Activated T-helper 1 cell treated with Interleukin-2 at 50 U/mL for 16 hours (primary cell): ENCODE measurements at places on chromosomes 2 and 18.

GRCh38 chr2:156327835-156328695, 4.5 kb downstream of the NR4A2 start:
- no peak for DNase-seq

DNA sequence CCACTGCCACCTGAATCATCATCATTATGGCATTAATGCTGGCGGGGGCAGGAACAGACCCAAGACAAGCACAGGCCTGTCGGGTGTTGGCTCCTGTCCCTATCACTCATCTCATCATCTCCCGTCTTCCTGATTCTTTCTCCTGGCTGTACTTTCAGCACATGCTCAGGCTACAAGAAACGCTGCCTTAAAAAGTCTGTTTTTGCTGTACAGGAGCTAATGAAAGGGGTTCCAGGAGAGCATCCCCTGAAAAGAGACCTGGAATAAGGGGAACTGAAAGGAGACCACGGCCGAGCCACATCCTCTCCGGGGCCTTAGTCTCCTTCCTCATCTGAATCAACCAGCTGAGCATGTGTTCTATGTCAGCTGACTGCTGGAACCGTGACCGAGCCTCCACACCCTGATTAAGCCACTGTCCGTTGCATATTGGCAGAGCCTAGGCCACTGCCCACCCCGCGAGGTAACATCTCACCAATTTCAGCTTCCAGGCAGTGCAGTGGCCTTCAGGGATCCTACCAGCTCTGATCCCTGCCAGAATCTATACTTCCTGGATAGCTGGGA, 62.6 kb downstream of the DNMT3A start:
- no peak for DNase-seq

- DNase-seq = no peak
These were observed 1324.5 kb upstream of the PIK3C3 start for GRCh38 chr18:40630496-40630895.

GRCh38 chr2:162258686-162259085, 15.4 kb upstream of the FAP start:
- DNase-seq = no peak

- no peak for DNase-seq
These were observed 1624.2 kb downstream of the LRP1B start for GRCh38 chr2:140506606-140507005.

DNA sequence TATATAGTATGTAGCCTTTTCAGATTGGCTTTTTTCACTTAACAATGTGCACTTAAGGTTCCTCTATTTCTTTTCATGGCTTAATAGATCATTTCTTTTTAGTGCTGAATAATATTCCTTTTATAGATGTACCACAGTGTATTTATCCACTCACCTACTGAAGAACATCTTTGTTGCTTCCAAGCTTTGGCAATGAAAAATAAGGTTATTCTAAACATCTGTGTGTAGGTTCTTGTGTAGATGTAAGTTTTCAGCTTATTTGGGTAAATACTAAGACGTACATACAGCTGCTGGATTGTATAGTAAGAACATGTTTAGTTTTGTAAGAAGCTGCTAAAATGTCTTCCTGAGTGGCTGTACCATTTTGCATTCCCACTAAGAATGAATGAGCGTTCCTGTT, 68.3 kb upstream of the RASGRP3 start:
- DNase-seq = no peak

DNA sequence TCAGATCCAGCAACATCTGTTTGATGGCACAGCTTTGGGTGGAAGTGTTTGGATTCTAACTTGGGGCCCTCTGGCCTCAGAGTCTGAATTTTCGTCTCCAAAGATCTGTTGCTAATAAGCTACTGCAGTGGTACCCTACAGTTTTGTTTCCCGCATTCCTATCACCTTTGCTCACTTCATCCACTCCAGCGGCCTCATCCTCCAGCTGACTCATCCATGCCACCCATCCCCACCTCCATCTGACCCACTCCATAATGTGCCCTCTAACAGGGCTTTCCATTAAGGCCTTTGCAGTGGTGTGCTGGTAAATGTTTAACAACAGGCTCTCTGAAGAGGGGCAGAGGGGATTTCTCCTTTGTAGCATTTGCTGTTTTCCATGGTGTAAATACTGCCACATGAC, 225.5 kb downstream of the TGIF1 start:
- DNase-seq = no peak

GRCh38 chr2:3141696-3142095, 235.9 kb downstream of the EIPR1 start:
- no peak for DNase-seq

DNA sequence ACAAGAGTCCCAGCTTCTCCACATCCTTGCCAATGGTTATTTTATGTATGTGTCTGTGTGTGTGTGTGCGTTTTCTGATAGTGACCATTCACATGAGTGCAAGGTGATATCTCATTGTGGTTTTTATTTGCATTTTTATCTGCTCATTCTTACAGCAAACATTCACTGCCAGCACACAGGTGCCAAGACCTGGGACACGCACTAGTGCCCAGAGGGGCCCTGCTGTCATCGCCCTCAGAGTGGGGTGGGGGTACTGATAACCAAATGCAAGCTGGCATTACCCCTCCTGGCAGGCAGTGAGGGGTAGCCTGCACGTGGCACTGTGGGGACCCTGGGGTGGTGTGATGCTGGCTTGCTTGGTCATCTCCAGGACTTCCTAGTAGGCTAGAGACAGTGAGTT, 285.4 kb downstream of the LPIN1 start:
- DNase-seq = no peak

DNA sequence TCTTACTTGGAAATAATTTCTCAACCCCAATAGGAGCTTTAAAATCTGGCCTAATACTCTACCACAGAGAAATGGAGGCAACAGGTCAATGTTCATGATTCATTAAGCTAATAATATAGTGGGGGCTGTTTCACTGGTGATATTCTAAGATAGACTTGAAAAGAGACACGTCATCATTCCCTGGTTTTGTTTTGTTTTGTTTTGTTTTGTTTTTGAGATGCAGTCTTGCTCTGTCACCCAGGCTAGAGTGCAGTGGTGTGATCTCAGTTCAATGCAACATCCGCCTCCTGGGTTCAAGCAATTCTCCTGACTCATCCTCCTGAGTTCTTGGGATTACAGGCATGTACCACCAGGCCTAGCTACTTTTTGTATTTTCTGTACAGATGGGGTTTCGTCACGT, 37.5 kb upstream of the SOS1 start:
- DNase-seq = no peak

DNA sequence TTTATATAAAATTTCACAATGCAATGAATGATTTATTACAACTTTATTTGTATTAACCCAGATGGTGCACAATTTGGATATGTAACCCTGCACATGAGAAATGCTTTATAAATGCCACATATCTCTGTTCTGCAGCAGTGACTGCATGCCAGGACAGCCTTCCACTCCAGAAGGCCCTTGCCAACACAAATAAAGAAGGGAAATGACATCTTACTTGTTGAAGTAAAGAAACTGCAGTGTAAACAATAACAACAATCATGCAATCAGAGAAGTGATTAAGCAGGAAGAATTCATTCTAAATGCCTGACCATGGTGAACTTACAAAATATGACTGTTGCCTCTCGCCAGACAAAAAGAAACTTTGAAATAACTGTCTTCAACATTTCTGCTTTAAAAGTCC, 129.9 kb upstream of the CHST9 start:
- no peak for DNase-seq

- no peak for DNase-seq
These were observed 103.5 kb upstream of the PPP1CB start for GRCh38 chr2:28648147-28648546.

GRCh38 chr2:129910446-129911362, 68.8 kb upstream of the RAB6C start:
- no peak for DNase-seq

GRCh38 chr18:57437766-57438671, 2.8 kb downstream of the ONECUT2 start:
- no peak for DNase-seq

GRCh38 chr18:34794348-34794747, 84.2 kb downstream of the DTNA start:
- DNase-seq = no peak

DNA sequence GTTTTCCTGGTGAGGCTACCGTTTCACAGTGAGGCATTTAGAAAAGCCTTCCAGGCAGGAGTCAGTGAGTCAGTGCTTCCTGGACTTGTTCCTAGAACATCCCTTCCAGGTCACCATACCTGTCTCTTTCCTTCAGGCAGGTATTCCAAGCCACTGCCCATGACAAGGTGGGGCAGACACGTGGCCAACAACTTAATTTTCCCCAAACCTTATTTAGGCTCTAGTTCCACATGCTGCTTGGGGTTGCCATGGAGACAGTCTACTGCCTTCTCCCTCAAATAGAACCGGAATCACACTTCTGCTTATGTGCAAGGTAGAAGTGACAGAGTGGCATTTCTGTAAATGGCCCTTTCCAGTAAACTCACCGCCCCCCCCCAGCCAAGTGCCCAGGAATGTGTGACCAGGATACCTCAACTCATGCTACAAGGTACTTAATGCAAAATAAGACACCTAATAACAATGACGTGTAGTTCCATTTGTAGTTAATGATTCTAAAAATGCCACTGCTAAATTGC, 258.3 kb downstream of the PRKCE start:
- no peak for DNase-seq

- no peak for DNase-seq
These were observed 54.1 kb downstream of the ATP8B1 start for GRCh38 chr18:57748770-57749603.

DNA sequence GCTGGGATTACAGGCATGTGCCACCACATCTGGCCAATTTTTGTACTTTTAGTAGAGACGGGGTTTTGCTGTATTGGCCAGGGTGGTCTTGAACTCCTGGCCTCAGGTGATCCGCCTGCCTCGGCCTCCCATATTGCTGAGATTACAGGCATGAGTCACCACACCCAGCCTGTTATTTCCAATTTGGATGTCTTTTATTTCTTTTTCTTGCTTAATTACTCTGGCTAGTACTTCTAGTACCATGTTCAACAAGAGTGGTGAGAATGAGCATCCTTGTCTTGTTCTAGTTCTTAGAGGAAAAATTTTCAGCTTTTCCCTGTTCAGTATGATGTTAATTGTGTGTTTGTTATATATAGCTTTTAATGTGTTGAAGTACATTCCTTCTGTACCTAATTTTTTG, 23.4 kb downstream of the CCDC138 start:
- DNase-seq = no peak

DNA sequence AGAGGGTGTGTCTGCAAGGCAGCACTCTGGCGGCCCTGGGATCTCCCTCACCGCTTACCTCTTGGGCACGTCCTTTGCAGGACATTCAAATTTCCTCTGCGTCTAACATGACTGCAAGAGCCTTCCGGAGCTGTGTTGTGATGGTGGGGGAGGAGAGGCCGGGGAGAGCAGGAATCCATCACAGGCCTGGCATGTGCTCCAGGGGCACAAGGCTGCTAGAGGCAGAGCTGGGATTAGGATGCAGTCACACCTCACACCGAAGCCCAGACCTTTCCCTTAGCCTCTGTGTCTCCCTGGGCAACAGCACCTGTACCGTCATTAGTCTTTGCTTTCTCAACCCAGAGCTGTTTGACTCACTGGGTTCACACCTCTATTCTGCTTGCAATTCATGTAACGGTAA, 111.3 kb downstream of the CMPK2 start:
- DNase-seq = no peak

GRCh38 chr18:78857314-78858150, 122.1 kb upstream of the SALL3 start:
- no peak for DNase-seq

DNA sequence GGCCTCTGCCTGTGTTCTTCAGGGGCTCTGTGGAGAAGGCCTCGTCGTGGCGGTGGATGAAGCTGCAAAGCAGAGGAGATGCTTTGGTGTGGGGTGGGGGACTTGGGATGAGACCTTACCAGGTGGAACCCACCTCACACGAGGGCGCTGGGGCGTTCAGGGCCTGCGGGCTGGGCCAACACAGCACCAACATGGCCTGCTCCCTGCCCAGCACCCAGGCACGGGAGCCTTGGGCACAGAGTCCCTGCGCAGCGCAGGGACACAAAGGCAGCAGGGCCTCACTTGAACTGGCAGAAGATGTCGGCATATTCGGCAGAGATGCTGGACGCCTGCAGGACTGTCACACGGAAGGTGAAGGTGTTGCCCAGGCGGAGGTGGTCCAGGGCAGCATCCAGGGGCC, 53.8 kb downstream of the AQP12A start:
- DNase-seq = no peak

DNA sequence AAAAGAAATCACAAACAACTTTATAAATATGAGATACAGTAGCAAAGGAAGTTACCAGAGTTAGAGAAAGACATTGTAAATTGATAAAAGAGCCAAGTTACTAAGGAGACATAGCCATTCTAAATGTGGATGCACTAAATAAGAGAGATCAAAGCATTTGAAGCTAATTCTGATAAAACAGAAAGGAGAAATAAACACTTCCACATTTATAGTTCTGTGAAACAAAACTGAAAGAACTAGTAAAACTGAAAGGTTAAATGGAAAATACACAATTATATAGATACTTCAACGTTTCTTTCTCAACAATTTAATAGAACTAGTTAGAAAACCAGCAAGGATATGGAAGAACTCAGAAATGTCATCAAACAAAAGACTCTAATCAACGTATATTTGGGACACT, 309.0 kb upstream of the CDH2 start:
- DNase-seq = no peak

DNA sequence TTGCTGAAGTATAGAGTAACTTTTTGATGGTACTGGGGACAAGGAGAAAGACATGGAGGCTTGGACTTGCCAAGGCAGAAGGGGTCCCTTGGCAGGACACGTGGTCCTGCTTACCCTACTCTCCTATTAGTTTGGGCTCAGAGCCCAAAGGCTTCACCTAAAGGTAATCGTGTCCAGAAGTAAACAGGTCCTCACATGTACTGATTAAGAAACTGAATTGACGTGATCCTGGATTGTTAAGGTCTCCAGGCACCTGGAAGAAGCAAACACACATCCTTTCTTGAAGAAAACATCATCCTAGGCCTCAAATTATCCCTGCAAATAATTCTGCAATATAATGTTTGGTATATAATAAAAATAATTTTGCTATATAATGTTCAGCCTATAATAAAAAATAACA, 50.0 kb downstream of the DTNB start:
- no peak for DNase-seq
